NCI-H446 treated with DMSO at 0.1 percent for 48 hours (cell line): ENCODE measurements at places on chromosomes 3 and 15.

GRCh38 chr3:171255236-171255806 is 204.9 kb downstream of the TNIK start:
- no peak for DNase-seq

DNA sequence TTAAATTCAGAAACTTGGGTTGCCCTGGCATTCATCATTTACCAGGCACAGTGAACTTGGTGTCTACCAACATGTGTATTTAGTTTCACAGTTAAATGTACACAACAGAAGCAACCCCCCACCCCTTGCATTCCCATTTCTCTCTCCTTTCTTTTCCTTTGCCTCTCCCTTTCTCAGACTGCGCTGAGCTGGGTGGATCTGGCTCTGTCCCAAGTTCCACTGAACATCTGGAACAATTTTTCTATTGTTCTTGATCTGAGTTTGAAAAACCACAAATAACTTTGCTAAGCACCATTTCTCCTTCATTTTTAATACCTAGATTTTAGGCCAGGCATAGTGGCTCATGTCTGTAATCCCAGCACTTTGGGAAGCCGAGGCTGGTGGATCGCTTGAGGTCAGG is 242.2 kb downstream of the ABHD5 start:
- DNase-seq, result no peak

- DNase-seq, result no peak
Measured at GRCh38 chr15:41971895-41972252, 483 bp downstream of the EHD4 start.

DNA sequence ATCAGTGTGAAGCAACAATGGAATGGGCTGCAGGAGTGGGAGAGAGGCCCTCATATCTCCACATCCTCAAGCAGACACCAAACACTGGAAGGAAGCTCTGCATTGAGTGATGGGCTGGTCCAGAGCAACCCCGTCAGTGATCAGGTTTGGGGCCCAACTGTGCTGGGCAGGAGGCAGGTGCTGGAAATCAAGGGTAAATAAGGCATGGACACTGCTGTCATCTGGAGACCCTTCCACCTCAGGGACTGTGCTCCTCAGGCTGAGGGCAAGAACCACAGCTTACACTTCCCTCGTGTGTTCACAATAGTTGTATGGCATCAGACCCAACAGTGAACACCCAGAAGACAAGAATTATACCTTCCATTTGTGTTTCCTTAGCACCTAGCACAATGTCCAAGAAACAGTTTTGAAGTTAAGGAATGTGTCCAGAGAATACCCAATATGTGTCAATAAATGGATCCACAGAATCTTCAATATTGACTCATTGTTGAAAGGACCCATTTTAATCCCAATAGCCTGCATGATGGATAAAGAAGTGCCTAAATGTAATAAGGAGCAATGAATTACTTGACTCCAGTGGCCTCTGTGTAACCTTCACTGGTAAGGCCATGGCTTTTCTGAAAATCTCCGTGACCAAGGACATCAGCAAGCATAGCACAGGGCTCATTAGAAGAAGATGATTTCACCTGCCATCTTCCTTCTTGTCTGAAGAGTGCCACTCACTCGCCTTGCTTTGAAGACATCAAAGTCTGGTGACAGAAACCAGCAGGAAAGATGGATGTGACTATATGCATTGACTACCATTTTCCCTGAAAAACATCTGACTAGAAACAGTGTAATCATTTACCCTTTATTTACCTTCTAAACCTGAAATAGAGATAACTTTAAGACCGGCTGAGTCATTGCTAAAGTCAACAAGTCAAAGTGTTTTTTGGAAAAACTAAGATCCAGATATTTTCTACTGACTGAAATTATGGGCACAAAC is 7.0 kb upstream of the AHSG start:
- no peak for DNase-seq

DNA sequence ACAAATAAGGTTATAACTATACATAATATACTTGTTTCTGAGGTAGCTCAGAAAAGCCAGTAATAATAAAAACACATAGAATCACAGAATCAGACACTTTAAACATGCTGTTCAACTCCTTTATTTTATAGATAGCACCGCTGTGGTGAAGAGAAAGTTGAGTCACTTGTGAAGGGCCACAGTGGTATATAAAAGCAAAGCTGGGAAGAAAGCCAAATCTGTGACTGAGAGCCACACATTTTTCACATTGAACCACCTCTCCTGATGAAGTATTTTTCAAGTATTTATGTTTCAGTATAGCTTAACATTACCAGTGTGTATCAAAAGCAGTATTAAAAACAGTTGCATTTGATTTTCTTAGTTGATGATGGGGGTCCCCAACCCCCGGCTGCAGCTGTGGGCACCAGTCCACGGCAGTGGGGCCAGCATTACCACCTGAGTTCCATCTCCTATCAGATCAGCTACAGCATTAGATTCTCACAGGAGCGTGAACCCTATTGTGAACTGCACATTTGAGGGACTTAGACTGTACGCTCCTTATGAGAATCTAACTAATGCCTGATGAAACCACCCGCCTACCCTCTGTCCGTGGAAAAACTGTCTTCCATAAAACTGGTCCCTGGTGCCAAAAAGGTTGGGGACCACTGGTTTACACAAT is 46.2 kb downstream of the TBL1XR1 start:
- DNase-seq, result peak; percentile 8

DNA sequence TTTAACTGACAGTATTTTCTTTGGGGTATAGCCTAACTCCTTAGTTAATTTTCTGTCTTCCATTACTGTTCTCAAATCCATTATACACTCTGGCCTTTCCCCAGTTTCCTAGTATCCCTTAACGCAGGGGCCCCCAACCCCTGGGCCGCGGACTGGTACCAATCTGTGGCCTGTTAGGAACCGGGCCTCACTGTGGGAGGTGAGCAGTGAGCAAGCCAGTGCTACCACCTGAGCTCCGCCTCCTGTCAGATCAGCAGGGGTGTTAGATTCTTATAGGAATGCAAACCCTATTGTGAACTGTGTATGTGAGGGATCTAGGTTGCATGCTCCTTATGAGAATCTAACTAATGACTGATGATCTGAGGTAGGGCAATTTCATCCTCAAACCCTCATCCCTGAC is 75.1 kb downstream of the DOCK3 start:
- DNase-seq, result no peak

GRCh38 chr3:126488886-126489569 is 13.3 kb upstream of the ZXDC start:
- DNase-seq, result no peak

GRCh38 chr3:73143821-73144237 is 82.4 kb downstream of the EBLN2 start:
- DNase-seq, result no peak

DNA sequence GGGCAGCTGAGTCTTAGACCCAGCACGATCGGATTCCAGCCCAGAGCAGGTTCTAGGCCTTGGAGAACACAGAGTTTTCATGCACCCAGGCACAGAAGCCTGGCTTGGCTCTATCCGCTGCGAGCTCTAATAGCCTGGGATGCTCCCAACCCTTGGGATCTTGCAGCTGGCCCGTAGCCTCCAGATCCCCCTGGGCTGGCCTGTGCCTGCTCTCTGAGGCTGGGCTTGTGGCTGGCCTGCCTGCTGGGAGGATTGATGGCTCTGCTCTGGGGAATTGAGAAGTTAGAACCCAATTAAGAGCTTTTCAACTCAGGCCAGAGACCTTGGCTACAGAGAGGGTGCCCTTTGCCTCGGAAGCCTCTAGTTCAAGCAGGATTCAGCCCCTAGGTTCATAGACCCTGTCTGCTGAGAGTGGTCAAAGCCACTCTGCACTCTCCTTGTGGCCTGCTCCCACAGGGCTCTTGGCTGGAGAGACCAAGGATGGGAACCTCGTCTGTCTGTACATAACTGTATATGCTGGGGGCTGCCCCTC is 64.4 kb downstream of the MAGEF1 start:
- no peak for DNase-seq

- DNase-seq, result no peak
Measured at GRCh38 chr3:132637590-132637989, 22.0 kb downstream of the ACAD11 start.

DNA sequence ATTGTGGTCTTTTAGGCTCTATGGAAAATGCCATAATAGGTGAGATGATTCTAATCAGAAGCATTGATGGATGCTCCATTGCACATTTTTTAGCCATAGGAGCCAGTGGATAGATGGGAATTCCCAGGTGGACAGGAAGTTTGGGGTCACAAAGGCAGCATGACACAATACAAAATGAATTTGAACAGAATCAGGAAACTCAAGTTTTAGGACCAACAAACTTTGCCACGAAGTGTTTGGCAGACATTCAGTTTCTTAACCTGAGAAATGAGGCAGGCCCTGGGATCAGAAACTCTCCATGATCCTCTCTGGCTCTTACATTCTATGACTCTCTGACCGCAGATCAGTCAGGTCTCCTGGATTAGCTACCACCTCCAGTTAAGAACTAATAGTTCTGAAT is 275.4 kb downstream of the TIGIT start:
- no peak for DNase-seq

- DNase-seq, result no peak
Measured at GRCh38 chr3:169811631-169812331, 889 bp upstream of the LRRIQ4 start.
